ENCODE measurements at places on chromosomes 7 and 10.
A peak's percentile ranks its signal among the peaks of the same experiment; 100 is the strongest.

- peak; percentile 63 for DNase-seq
Measured at GRCh38 chr10:72784551-72785351, 92.8 kb downstream of the MCU start.

DNA sequence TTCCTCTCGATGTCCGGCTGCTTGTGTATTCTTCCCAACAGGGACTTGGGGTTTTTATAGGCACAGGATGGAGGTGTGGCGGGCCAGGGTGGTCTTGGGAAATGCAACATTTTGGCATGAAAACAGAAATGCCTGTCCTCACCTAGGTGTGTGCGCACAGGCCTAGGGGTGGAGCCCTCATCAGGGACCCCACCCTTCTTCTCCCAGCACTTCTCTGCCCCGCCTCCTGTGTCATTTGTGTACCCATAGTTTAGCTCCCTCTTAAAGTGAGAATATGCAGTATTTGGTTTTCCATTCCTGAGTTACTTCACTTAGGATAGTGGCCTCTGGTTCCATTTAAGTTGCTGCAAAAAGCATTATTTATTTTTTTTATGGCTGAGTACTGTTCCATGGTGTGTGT, 90.2 kb upstream of the ITGB1 start:
- no peak for DNase-seq

DNA sequence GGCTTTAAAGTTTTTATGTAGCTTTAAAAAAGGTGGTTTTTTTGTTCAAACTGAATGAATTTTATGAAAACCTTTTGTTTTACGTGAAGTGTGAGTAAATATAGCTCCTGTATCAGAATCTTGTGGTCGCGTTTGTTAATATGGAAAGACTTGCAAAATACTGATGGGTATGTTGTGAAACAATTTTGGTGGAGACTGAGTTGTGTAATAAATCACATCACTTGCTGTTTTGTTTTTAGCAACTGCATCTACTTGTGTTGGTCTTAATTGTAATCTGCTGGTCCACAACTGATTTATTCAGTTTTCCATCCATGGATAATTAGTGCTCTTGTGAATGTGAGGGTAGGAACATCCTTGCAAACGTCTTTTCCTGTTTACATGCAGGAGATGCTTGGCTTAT, 10.5 kb downstream of the PLXDC2 start:
- no peak for DNase-seq

DNA sequence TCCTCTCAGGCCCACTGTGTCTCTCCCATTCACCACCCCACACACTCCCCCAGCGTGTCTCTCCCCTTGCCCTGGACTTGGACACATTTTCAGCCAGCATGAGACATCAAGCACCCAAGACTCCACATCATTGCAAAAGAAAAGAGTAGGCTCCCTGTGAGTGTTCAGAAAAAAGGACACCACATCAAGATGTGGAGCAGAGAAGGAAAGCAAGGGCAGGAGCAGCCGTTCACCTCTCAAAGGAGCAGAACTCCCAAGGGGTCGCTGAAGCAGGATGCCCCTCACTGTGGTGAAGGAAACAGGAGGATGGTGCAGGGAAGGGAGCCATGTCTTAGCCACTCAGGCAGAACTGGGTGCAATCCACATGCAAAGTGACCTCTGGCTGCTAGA, 89.9 kb upstream of the MACROH2A2 start:
- DNase-seq = no peak

DNA sequence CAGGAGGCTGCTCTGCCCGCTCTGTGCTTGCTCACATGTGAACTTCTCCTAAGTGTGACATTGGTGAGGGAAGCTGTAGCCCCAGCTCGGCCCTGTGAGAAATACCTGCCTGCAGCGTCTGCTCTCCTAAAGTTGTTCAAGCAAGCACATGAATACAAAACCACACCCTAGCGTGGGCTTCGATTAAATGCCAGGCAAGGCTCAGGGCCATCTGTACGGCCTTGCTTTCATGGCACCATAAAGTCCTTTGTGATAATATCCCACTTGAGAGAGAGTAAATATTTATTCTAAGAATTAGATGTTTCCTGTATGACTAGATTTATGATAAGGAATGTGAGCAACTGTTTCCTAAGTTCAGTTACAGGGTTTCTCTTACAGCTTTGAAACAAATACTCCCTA, 262.8 kb upstream of the KLF14 start:
- DNase-seq = no peak

DNA sequence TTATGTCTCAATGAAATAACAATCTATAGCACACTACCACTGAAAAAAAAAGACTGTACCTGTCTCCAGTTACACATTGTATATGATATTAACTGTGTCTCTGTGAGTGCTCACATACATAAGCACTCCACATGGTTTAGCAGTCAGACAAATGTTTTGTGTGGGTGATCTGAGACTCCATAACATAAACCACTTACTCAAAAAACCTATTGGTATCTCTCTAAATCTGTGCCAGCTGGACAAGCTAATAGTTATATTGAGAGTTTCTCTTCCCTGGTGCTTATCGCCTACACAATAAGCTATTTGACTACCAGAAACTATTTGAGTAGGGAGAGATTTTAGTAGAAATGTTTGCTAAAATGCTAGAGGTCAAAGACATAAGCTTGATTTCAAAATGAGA, 190.1 kb upstream of the AGR3 start:
- DNase-seq = no peak

DNA sequence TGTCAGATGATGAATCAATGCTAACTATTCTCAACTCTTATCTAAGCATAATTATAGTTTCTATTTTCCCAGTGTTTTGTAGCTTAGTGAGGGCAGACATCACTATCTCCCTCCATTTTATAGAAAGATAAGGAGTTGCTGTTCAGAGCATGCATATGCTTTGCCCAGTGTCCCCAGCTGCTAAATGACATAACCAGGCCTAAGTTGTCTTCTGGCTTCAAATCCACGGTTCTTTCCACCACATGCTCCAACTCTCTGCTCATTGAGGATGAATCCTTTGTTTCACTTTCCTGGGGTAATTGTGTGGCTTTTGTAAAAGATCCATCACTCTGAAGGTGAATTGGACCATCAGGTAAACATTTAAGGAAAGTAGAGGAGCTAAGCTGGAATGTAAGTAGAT, 134.0 kb downstream of the SNX10 start:
- no peak for DNase-seq

- DNase-seq = no peak
Measured at GRCh38 chr10:57015595-57016318, 654.7 kb upstream of the ZWINT start.

GRCh38 chr7:44891372-44891771, 6.0 kb upstream of the PURB start:
- no peak for DNase-seq

GRCh38 chr7:106598663-106599342, 62.2 kb downstream of the CCDC71L start:
- DNase-seq = no peak

DNA sequence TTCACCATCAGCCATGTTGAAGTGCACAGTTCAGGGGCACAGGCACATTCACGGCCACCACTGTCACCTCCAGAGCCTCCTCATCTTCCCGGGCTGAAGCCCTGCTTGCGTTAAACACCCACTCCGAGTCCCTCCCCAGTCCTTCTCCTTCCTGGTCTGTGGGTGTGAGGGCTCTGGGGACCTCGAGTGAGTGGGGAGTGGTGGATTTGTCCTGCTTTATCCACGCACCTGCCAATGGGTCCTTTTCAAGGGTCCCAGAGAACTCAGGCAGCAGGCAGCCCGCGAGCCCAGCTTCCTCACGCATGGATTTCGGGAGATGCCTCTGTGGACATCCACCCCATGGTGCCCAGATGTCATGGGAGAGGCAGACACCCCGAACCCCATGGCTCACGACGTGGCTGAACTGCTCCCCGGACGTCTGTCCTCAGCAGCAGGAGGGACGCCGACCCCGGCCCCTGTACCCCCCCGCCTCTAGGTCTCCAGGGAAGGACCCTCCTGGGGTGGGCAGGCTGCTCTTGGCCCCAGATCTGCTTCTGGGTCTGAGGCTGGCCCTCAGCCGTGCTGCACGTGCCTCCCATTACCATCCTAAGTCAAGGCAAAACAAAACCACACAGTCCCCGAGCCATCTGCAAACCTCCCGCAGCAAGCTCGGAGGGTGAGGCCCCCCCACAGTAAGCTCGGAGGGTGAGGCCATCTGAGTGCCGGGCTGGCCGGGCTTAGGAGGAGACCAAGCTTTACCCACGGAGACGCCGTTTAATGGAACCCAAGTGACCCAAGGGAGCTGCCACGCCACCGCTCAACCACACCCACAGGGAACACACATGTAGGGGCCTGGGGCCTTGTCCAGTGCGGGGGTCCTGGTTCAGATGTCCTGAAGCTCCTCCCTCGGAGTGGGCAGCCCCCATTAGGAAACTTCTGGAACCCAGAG, 9.0 kb downstream of the CYP2W1 start:
- no peak for DNase-seq
